Left hindlimb (tissue), 1 donor: ENCODE measurements at places on chromosomes 3 and 15.

GRCh38 chr3:184371570-184372018 lies 6.4 kb downstream of the THPO start:
- peak; percentile 84 for DNase-seq

DNA sequence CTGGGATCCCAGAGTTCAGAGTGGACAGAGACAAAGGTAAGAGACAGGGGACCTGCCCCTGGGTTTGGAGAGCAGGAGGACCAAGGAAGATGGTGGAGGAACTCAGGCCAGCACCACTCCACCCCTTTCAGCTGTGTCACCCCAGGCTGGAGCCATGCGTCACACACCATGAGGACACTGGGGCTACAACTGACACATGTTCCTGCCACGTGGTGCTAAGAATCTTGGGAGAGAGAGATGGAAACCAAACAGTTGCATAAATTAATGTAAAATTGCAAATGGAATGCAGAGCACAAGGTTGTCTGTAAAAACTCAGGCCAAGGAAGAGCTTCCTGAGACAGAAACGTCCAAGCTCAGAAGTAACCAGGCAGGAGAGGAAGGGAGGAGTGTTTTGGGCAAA lies 22.7 kb upstream of the VPS33B start:
- DNase-seq, result no peak

DNA sequence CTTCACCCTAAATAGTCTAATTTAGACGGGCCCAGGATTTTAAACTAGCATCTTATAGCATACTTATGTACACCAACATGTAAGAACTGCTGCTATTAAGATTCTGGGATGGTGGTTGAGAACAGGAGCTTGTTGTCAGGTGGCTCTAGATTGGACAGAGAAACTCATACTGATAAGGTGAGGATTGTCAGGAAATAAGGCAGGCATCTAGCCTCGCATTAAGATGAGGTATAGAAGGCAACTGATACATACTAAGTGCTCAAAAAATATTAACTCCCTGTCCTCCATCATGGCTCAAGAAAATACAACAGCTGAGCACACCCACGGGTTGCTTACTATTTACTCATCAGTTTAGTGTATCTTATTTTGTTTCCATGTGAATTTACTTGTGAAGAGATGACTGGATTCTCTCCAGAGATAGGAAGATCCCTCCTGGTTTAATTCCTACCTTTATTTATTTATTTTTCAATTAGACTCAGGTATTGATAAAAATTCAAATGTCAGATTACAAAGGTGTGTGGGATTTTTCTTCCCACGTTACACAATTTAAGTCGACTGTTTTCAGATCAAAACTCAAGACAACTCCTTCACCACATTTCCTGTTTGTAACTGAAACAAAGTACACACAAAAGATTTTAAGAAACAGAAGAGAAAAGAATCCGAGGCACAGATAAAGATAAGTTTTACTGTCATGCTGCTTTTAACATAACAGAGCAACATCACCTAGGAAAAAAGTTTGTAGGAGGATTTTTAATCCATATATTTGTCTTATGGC lies at the start of gene TRAT1:
TRAT1 (plus strand) TSS at position 664 of the 775 bp plus-strand sequence. CDS start 142 bp downstream, outside the sequence.
- no peak for DNase-seq

- no peak for DNase-seq
Measured at GRCh38 chr15:101100593-101101442, 151.0 kb downstream of the CHSY1 start.

DNA sequence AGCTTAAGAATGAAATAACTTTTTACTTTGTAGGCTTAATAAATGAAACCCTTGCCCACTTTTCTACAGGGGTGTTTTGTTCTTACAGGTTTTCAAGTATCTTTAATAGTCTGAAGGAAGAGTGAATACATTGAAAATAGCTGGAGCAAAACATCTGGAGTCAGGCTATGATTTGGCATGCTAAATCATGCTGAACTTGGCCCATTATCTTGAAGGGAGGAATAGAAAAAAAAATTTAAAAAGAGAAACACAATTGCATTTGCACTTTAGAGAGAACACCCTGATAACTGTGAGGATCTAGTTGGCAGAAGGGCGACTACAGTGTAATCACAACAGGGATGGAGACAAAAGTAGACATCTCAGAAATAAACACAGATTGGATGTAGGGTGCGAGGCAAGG lies 1.8 kb upstream of the IQGAP1 start:
- no peak for DNase-seq

DNA sequence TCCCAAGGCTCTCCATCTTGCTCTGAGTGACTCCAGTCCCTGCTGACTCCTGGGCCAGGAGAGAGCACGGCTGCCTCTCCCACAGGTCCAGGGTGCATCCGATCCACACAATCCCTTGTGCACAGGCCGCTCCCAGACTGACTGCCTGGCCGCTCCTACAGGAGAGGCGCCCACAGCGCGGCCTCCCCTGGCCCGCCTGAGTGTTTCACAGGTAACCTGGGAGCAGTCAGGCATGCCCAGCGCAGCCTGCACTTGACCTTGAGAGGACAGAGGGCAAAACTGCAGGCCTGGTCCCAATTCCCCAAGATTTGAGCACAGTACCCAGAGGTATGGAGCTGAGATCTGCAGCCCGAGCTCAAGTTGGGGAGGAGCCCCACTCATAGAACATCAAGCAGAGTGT lies 490.2 kb downstream of the CNTN6 start:
- DNase-seq, result no peak

GRCh38 chr3:104907507-104907906 lies 459.2 kb upstream of the ALCAM start:
- no peak for DNase-seq

DNA sequence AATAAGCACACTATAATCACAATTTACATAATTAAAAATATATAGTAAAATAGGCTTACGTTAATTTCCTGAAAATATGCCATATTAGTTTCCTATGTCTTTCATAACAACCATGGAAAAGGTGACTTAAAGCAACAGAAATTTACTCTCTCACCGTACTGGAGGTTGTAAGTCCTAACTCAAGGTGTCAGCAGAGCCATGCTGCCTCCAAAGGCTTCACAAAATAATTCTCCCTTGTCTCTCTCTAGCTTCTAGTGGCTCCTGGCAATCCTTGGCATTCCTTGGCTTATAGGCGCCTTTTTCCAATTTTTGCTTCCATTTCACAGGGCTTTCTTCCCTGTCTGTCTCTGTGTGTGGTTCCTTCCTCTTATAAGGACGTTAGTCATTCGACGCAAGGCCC lies 7.6 kb downstream of the SI start:
- no peak for DNase-seq

- no peak for DNase-seq
Measured at GRCh38 chr15:42720071-42720470, 16.9 kb downstream of the CDAN1 start.

DNA sequence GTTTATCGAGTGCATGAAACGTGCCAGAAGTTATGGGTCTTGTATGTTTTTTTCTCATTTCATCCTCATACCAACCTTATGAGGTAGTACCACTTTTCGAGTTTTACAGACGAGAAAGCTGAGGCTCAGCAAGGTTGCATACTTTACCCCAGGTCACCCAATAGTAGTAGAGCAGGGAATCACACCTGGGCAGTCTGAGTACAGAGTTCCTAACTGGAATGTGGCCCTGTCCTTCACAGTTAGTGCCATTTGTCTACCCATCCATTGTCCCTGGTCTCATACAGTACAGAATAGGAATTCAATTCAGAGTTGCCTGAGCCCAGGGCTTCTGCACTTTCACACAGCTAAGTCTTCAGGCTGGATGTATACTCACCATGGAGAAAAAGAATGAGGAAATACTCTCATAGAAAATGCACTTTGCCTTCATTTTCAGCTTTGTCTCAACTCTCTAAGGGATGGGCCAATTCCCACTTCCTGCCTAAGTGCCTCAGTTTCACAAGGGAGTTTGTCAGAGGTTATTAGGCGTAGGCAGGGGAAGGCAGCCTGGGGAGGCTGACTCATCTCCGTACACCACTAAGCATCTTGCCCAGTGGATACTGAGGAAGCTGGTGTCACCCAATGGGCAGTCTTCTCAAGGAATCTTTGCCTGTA lies 93.2 kb downstream of the TMEM212 start:
- DNase-seq, result no peak

- DNase-seq, result no peak
Measured at GRCh38 chr3:132382267-132382666, 35.0 kb upstream of the DNAJC13 start.

DNA sequence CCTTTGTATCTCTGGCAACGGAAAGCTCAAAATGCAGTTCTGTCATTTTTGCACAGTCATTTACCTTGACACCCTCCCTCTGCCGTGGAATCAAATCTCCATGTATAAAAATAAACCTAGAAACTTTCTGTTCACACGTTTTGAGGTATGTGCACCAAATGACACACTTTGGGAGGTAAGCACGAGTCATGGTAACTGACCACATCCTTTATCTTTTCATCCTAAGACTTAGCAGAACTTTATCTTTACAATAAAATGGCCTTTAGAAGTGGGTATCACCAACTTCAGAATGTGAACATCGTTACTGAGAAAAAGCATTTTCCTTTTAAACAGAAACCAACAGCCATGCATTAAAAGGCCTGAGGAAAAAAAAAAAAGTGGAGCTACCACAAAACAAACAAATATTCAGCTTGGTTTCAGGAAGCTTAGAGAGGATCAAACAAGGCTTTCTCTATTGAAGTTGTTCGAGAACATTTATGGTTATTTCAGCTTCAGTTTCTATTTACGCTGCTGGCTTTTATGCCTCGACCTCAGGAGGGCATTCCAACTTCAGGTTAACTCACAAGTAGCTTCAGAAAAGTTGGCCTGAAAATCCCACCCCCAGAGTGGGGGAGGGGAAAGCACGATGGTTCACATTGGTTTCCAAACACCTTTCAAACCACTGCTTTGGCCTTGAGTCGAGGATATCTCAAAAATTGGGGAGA lies 171.1 kb upstream of the ICE2 start:
- DNase-seq, result no peak

DNA sequence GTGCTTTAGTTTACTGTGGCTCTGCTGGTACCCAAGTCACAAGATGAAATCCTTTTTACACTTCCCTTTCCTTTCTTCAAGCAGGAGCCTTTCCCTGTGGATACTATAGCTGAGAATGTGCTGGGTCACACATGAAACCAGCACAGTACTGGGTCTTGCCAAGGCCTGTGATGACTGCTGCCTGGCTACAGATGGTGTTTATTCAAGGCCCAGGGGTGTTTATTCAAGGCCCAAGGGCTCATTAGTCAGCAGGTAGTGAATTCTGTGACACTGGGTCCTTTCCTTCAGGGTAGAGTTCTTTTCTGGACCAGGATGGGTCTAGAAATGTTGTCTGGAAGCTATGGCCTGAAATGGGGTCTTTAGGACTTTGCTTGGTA lies 99.4 kb downstream of the SH3GL3 start:
- no peak for DNase-seq

GRCh38 chr3:122214711-122215110 lies 31.2 kb downstream of the CASR start:
- DNase-seq, result no peak

DNA sequence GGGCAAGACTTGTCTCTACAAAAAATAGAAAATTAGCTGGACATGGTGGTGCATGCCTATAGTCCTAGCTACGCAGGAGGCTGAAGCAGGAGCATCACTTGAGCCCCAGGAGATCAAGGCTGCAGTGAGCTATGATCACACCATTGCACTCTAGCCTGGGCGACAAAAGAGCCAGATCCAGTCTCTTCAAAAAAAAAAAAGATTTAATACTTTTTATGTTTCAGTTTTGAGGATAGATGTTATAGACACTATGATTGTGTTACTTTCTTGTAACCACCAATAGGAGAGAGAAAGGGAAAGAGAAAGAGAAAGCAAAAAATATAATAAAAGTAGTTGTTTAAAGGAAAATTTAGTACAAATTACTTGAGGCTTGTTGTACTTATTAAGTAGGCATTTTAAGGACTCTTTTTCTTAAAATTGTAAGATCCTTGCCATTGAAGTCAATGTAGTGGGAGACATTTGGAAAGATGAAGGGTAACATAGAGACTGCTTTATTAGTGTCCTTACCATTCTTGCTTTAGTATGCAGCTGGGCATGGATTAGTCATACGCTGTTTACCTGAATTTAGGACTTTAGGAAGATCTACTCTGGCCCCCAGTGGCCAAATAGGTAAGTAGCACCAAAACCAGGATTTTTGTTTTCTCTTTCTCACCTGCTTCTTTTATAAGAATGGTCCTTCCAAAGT lies 35.1 kb upstream of the ZDHHC23 start:
- DNase-seq, result no peak

DNA sequence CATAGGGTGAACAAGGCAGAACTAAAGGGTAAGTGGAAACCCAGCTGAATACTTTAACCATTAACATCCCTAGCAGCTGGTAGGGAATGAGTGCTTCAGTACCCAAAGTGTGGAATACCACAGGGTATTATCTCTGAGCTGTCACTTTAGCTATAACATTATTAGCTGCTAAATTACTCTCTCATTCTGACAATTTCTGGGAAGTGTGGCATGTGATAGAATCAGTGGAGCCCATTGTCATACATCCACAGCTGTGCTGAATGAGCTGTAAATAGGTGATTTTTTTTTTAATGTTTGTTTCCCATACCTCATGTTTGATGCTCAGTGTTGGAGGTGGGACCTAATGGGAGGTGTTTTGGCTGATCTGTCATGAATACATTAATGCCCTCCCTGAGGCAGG lies 894.3 kb downstream of the DIPK2A start:
- DNase-seq, result no peak

DNA sequence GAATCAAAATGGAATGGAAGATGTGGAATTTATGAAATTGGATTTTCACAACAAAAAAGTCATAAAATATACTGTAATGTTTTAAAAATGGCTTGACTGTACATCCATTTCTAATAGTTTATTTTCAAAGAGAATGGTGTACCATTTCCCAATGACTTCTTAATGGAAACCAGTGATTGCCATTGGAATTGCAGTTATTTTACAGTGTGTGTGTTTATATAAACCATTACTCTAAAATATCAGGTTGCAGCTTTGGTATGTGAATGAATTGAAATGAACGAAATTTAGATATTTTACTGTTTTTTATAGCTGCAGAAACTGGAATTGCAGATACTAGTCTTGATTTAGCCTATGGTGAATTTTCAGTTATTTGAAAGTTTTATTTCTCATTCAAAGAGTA lies 165.6 kb downstream of the UBE2E2 start:
- no peak for DNase-seq

DNA sequence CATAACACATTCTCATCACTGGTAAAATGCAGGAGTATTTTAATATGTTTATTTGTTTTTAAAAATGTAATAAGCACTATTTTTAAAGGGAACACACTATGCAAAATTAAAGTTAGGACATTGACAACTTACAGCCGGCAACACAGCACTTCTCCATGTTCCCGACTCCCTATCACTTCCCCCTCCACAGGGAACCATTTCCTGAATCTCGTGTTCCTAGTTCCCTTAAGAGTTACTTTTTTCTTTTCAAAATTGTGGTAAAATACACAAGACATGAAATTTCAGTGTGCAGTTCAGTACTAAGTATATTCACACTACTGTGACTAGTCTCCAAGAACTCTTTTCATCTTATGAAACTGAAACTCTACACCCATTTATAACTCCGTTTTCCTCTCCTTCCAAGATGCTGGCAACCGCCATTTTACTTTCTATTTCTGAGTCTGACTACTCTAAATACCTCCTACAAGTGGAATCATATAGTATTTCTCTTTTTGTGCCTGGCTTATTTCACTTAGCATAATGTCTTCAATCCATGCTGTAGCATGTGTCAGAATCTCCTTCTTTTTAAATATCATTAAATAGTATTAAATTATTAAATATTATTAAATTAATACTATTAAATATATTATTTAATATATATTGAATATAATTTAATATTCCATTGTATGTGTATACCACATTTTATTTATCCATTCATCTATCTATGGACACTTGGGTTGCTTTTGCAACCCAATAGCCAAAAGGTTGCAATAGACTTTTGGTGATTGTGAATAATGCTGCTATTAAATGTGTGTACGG lies 25.9 kb upstream of the UBE2Q2 start:
- no peak for DNase-seq
